ENCODE measurements at places on chromosomes 6 and 20.

- no peak for DNase-seq
These were observed 104.2 kb upstream of the CNKSR3 start for GRCh38 chr6:154614641-154615040.

GRCh38 chr6:133114973-133115372, 126.2 kb upstream of the EYA4 start:
- DNase-seq = no peak

- DNase-seq = no peak
These were observed 32.5 kb downstream of the SYNDIG1 start for GRCh38 chr20:24501764-24502556.

DNA sequence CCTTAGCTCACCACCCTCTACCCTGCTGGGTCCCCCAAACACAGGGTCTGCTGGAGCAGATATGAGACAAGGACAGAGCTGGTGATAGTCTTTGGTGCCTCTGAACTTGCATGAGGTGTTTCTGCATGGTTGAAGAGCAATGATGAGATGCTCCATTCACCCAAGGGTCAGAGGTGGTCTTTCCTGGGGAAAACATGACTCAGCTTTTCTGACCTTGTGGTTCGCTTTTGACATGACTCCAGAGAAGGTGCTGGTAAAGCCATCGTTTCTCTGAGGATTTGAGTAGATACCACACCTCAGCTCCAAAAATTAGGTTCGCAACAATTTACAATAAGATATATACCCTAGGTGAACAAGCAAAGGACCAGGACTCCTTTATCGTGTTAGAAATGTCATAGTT, 304.8 kb downstream of the DHX35 start:
- DNase-seq = no peak

GRCh38 chr6:33979750-33980149, 166.1 kb downstream of the GRM4 start:
- no peak for DNase-seq

DNA sequence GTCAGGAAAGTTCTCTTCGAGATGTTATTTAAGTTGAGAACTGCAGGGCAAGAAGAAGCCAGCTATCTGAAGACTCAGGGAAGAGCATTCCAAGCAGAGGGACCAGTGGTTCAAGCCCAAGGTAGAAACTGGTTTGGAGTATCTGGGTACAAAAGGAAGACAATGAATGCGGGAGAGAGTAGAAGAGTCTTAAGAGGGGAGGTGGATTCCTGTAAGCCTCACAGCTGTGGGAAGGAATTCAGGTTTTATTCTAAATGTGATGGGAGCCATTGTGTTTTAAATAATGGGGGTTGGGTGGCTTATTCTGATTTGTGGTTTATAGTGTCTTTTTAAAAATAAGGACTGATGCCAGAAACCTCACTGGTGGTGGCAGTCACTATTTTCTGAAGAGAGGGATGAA, 37.6 kb upstream of the TENT5A start:
- DNase-seq = no peak

- DNase-seq = peak; percentile 28
These were observed 19.7 kb downstream of the BCAS4 start for GRCh38 chr20:50814438-50815161.

Measured in hematopoietic multipotent progenitor cell treated with erythropoietin and hydrocortisone succinate and interleukin-3 and kit ligand, for 4 days (in vitro differentiated cells).